ENCODE measurements at places on chromosomes 2 and 18. TPM values are rescaled to one million over a fixed set of nuclear protein-coding genes. Genes with fewer than 3 reads are reported as not detected.

The MAB21L4 gene
- not detected for total RNA-seq

The PROC gene
- total RNA-seq: not detected

The MAP3K19 gene
- not detected for total RNA-seq

The DSEL gene
- total RNA-seq: 0.10 TPM

The SULT1C4 gene
- total RNA-seq: not detected

The ZNF2 gene
- total RNA-seq: 3.1 TPM

The MOGAT1 gene
- not detected for total RNA-seq

The SKOR2 gene
- total RNA-seq: not detected

The AQP12B gene
- not detected for total RNA-seq

The RAB3GAP1 gene
- 55.5 TPM for total RNA-seq

The CSRNP3 gene
- total RNA-seq: not detected

- no peak overlapping the region for H3K4me3 ChIP-seq
- no peak overlapping the region for H3K27ac ChIP-seq
- H3K36me3 ChIP-seq: no peaks in the 10 kb centered on the region
- DNase-seq: no peak
Measured at GRCh38 chr2:231356466-231356844, 39.1 kb upstream of the B3GNT7 start.

GRCh38 chr2:137187216-137187615, 421.9 kb downstream of the THSD7B start:
- no peak for DNase-seq
- H3K4me1 ChIP-seq: no peaks in the 10 kb centered on the region
- no peaks in the 10 kb centered on the region for H3K36me3 ChIP-seq
- no peak overlapping the region for H3K27ac ChIP-seq

GRCh38 chr2:138018866-138019688, 54.8 kb downstream of the HNMT start:
- H3K27ac ChIP-seq: no peak overlapping the region
- no peaks in the 10 kb centered on the region for H3K36me3 ChIP-seq
- H3K4me3 ChIP-seq: no peak overlapping the region
- H3K4me1 ChIP-seq: no peaks in the 10 kb centered on the region

- H3K27ac ChIP-seq: no peak overlapping the region
- peaks cover 5% of the 10 kb centered on the region for H3K27me3 ChIP-seq
- no peaks in the 10 kb centered on the region for H3K36me3 ChIP-seq
- DNase-seq: no peak
- no peaks in the 10 kb centered on the region for H3K4me1 ChIP-seq
Measured at GRCh38 chr2:20144861-20145260, 80.1 kb downstream of the SDC1 start.

GRCh38 chr2:64168756-64169155, 24.5 kb upstream of the PELI1 start:
- no peak overlapping the region for H3K4me3 ChIP-seq
- H3K27me3 ChIP-seq: no peaks in the 10 kb centered on the region
- DNase-seq: no peak
- peaks cover 1% of the 10 kb centered on the region for H3K36me3 ChIP-seq
- no peak overlapping the region for H3K27ac ChIP-seq

- H3K36me3 ChIP-seq: no peaks in the 10 kb centered on the region
- no peak overlapping the region for H3K27ac ChIP-seq
- H3K27me3 ChIP-seq: peaks cover 3% of the 10 kb centered on the region
- H3K4me3 ChIP-seq: no peak overlapping the region
- DNase-seq: no peak
Measured at GRCh38 chr2:234964631-234965461, 13.0 kb downstream of the SH3BP4 start.

DNA sequence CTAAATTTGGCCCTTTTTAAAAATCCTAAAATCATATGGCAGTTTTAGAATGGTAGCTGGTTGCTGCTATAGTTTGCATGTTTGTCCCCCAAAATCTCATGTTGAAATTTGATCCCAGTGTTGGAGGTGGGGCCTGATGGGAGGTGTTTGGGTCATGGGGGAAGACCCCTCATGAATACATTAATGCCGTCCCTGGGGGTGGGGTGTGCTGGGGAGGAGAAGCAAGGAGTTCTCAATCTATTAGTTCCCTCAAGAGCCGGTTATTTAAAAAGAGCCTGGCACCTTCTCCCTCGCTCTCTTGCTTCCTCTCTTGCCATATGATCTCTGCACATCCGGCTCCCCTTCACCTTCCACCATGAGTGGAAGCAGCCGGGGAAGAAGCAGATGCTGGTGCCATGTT, 20.8 kb downstream of the GPATCH11 start:
- no peak overlapping the region for H3K4me3 ChIP-seq
- no peaks in the 10 kb centered on the region for H3K4me1 ChIP-seq
- peaks cover 18% of the 10 kb centered on the region for H3K36me3 ChIP-seq
- H3K27me3 ChIP-seq: no peaks in the 10 kb centered on the region

DNA sequence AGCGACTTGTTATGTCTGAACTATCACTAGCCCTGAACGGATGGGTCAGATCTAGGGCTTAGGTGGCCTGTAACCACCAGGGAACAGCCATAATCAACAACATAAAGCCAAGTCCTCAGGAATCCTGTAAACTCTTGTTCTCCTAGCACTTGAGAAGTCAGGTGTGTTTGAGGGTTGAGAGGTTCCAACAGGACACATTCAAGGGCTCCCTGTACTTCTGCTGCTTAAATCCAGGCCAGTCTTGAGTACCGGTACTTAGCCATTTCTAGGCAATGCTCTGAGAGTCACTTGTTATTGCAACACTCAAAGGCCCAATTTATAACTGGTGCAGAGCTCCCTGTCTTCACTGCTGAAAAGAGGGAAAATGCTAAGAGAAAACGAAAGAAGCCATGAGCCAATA, 21.6 kb upstream of the SLC40A1 start:
- H3K27ac ChIP-seq: no peak overlapping the region
- H3K27me3 ChIP-seq: no peaks in the 10 kb centered on the region
- H3K36me3 ChIP-seq: no peaks in the 10 kb centered on the region

GRCh38 chr18:3703732-3704176, 253.8 kb downstream of the TGIF1 start:
- no peaks in the 10 kb centered on the region for H3K36me3 ChIP-seq
- peaks cover 3% of the 10 kb centered on the region for H3K4me1 ChIP-seq
- H3K4me3 ChIP-seq: no peak overlapping the region
- peak; percentile 57 for DNase-seq
- peaks cover 32% of the 10 kb centered on the region for H3K27me3 ChIP-seq

DNA sequence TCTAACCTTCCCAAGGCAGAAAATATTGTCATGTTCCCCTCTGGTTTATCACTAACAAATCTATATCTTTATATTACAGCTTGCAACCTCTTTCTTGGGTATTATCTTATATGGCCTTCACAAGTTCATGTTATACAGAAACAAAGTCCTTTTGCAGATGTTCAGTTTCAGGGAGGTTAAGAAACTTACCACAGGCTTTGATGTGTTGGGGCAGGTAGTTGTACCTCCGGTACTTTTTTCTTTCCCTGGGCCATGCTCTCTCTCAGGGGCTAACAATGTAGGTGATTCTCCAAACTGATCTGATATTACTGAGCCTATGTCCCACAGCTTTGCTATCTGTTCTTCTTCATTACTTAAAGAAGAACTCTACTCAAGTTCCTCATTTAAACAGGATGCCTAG, 548.9 kb upstream of the SYT4 start:
- no peaks in the 10 kb centered on the region for H3K36me3 ChIP-seq
- no peaks in the 10 kb centered on the region for H3K27me3 ChIP-seq
- DNase-seq: no peak
- no peak overlapping the region for H3K4me3 ChIP-seq

DNA sequence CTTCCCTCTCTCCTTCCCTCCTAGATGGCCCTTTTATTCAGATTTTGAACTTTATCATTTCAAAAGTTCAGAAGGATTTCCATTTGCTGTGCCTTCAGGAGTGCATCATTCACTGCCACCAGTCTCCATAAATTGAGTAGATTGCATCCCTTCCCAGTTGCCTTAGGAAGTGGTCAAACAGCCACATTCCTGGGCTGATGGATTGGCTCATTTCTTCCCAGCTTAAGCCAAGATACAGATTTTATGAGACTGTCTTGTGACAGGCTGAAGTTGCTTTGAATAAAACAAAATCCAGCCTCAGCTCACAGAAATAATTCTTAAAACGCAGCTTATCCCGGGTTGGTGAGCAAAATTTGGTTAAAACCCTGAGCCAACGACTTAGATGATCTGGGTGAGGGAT, 9.8 kb downstream of the NRP2 start:
- no peaks in the 10 kb centered on the region for H3K4me1 ChIP-seq
- H3K4me3 ChIP-seq: no peak overlapping the region
- no peak for DNase-seq
- H3K27ac ChIP-seq: no peak overlapping the region

GRCh38 chr18:48032876-48033789, 102.7 kb upstream of the SMAD2 start:
- H3K27ac ChIP-seq: no peak overlapping the region
- H3K27me3 ChIP-seq: no peaks in the 10 kb centered on the region

DNA sequence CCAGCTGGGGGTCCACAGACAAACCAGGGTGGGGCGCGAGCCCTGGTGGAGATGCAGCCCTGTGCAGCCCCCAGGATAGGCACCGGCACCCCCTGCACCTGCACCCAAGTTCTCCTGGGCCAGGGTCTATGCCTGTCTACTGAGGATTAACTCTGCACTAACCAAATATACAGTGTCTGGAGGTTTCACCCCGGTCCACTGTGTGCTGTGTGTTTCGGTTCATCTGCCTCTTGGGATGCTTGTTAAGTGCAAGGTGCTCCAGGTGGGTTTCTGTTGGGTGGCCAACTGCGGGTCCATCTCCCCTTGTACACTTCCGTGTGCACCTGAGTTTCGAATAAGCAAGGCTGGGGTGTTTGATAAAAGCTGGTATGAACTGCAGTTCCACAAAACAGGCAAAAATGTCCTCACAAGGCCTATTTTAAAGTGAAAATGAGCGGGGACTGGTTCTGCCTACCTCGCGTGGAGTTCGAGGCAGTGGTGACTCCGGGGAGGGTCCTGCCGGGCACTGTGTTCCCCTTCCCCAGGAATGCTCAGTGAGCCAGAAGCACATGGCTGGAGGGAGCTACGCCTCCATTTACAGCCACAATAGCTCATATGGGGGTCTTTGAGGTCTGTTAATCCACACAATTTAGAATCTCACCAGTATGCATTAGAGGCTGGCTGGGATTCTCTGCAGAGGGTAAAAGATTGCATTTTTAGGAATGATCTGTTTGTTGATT, 70.7 kb downstream of the EDAR start:
- peaks cover 2% of the 10 kb centered on the region for H3K4me1 ChIP-seq
- no peak overlapping the region for H3K4me3 ChIP-seq
- peaks cover 2% of the 10 kb centered on the region for H3K36me3 ChIP-seq

- no peak overlapping the region for H3K4me3 ChIP-seq
- DNase-seq: no peak
- no peak overlapping the region for H3K27ac ChIP-seq
- H3K36me3 ChIP-seq: no peaks in the 10 kb centered on the region
Measured at GRCh38 chr2:23654756-23655155, 269.8 kb downstream of the KLHL29 start.

DNA sequence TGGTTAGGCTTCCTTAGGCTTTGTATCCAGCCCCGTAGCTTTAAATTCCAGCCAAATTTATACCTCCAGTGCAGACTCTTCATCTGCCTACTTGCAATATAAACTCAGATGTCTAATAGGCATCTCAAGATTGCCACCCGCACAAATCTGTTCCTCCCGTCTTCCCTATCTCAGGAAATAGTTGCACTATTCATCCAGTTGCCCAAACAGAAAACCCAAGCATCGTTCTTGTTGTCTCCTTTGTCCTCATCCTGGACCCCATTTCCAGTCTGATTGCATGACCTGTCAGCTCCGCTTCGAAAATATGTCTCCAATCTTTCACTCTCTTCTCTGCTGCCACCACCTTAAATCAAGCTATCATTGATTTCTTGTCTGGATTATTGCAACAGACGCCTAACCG, 2.3 kb downstream of the FKBP1B start:
- H3K27ac ChIP-seq: no peak overlapping the region
- peaks cover 2% of the 10 kb centered on the region for H3K36me3 ChIP-seq
- peaks cover 7% of the 10 kb centered on the region for H3K27me3 ChIP-seq

Measured in activated naive CD4-positive, alpha-beta T cell treated with anti-CD3 and anti-CD28 coated beads for 36 hours (primary cell).